CD4-positive, alpha-beta T cell treated with Interleukin-10 for 1 hour (primary cell): ENCODE measurements at places on chromosomes 7 and 10.

GRCh38 chr10:32650246-32650655, 204.3 kb downstream of the CCDC7 start:
- DNase-seq: peak; percentile 38

GRCh38 chr10:109932391-109932790, 9.1 kb upstream of the XPNPEP1 start:
- no peak for DNase-seq

DNA sequence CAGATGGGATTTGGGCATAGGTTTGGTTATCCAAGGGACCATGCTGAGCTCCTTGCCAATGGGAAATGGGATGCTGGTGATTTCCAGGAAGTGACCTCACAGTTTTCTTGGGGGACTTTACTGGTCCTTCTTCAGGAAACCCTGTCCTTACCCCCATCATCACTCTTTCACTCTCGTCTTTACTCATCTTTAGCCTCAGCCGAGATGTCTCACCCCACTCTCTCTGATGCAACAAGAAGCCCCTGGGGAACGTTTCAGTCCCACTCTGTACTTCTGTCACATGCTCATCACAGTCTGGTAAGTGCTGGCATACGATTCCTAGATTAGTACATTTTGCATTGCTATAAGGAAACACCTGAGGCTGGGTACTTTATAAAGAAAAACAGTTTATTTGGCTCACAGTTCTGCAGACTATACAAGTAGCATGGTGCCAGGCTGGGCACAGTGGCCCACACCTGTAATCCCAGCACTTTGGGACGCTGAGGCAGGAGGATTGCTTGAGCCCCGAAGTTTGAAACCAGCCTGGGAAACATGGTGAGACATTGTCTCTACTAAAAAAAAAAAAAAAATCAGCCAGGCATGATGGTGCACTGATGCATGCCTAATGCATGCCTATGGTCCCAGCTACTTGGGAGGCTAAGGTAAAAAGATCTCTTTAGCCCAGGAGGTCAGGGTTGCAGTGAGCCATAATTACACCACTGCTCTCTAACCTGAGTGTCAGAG, 63.5 kb upstream of the VKORC1L1 start:
- no peak for DNase-seq

- no peak for DNase-seq
Observed at GRCh38 chr10:119849031-119849789, 23.4 kb downstream of the MCMBP start.

DNA sequence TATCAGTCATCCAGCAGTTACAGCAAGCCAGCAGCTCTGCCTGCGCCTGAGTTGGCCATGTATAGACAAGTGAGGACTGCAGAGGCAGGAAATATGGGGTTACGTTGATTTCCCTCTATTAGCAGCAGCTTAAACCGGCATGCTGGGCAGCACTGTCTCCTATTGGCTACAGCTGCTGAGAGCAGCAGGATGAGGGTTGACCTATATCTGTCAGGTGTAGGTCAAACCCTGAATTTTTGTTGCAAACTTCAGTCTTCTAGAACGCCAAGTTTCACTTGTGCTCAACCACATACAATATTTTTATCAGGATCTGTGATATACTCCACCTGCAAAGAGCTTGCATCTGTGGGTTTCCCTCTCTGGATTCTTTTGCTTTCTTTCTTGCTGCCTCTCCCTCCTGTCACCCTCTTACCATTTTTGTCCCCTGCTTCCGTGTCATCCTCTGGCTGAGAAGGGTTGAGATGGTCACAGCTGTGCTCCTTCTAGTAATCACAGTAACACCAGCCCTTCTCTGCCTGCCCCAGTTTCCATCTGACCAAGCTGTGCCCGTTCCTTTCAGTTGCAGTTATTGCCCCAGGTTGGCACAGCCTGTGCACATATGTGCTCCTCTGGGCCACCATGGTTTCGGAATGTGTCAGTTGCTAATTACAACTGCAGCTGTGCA, 23.8 kb upstream of the GLCCI1 start:
- peak; percentile 71 for DNase-seq

GRCh38 chr7:108157606-108158335, 27.6 kb upstream of the LAMB4 start:
- no peak for DNase-seq

GRCh38 chr7:48255046-48255445, 83.8 kb downstream of the ABCA13 start:
- DNase-seq: no peak

DNA sequence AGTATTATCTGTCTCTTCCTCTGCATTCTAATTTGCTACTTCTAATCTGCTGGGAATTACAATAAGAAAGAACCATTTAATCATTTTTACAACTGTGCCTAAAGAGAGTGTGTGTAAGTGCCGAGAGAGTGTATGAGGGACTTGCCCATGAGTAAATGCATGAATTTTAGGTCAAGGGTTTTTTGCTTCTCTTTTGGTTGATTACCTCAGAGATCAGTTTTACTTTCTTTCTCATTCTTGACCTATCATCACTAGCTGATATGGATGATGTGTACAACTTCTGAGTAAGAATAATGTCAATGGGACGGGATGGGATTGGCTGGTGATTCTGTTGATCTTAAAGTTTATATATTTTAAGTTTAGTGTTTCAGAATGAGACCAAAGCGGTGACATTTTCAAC, 47.8 kb downstream of the IKZF1 start:
- DNase-seq: peak; percentile 88

DNA sequence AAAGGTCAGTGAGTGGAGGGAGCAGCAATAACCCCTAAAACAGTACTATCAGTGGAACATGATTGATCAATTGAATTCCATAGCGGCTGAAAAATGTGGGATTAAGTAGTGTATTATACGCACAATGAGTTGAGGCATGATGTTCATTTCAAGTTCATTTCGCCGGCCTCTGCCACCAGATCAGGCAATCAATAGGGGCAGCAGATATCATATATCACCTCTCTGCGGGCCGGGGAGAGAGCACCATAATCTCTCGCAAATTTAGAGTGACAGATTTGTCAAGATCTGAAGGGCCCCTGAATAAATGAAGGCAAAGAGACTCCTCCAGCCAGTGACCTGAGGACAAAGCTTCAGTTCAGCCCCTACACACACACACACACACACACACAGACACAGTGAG, 58.5 kb downstream of the PAX2 start:
- no peak for DNase-seq
